ENCODE measurements at places on chromosomes 1 and 21.
A peak's percentile ranks its signal among the peaks of the same experiment; 100 is the strongest.

GRCh38 chr1:168365719-168366479 is 85.2 kb downstream of the TBX19 start:
- DNase-seq, result no peak

DNA sequence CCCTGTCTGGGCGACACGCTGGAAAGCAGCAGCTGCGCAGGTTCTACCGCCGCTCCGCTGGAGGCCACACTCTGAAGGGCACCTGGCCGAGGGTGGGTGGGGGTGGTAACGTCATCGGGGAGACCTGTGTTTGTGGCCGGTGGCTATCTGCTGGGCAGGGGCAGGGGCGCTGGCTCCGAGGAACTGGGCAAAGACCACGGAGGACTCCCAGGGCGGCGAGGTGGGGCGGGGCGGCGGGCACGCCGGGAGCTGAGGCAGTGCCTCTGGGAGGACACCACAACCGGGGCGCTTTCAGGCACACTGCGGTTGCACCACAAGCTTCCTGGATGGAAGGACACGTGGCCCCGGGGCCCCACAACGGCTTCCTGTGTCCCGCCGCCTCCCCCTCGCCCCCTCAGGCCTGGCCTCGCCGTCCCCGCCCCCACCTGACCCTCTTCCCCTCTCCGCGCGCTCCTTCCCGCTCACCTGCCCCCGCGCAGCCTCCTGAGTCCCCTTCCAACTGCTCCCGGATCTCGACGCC is 3.3 kb upstream of the DENND2D start:
- DNase-seq, result peak; percentile 90

DNA sequence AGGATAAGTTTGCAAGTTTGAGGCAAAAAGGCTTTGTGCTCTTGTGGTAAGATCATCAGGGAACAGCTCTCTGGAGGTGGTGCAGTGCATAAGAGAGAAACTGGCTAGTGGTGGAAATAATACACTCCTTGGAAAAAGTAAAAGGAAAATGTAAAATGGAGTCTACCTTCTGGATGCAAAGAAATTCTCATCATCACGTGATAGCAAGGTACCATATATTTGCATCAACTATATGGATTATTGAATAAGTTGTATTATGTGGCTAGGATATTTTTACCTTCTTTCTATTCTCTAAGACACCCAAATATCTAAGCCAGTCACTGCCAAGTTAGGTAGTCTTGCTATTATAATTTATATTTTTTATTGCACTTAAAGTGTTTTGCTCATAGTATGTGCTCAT is 14.0 kb upstream of the LRRC7 start:
- DNase-seq, result no peak

DNA sequence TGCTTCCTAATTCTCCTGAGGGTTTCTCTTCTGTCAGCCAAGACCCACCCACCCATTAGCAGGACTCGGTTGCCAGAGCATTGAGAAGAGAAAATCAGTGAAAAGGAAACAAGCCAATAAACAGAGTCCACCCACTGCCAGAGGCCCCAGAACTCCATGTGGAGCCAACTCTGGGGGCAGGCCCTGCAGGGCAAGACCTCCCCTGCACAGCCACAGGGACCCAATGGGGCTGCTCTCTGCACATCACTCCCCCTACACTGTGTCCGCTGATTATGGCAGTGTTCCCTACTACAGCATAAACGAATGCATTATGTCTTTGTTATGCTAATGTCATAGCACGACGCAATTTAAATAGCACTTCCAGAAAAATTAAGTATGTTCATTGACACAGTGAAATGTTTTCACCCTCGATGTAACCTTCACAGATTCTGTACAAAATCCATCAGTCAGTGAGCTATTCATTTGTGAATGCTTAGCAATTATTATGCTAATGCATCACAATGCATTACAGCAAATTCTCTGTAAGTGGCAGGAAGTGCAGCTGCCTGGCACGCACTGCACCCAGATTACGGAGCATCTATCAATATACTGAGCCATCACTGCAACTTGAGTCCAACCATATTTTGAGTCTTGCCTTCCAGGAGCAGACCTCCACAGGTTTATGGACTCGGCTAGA is 56.4 kb downstream of the GRIK3 start:
- DNase-seq, result no peak

DNA sequence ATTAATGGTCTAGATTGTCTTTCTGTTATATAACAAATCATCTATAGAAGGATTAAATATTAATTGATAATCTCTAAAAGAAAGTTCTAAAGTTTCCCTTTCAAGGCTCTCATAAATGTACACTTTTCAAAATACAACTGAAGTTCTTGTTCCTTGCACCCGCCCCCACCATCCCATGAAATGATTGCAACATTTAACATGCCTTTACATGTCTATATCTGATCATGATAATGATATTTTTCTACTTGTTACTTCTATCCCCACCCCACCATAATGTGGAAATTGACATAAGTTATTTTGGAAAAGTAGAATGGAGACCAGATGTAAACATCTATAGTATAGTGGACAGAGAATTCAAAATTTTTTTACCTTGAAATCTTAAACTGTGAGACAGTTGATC is 186.6 kb downstream of the NTNG1 start:
- DNase-seq, result no peak

- DNase-seq, result peak; percentile 14
Measured at GRCh38 chr1:14539953-14540563, 58.4 kb upstream of the KAZN start.

GRCh38 chr1:78369546-78369945 is 121.2 kb upstream of the PTGFR start:
- DNase-seq, result no peak

DNA sequence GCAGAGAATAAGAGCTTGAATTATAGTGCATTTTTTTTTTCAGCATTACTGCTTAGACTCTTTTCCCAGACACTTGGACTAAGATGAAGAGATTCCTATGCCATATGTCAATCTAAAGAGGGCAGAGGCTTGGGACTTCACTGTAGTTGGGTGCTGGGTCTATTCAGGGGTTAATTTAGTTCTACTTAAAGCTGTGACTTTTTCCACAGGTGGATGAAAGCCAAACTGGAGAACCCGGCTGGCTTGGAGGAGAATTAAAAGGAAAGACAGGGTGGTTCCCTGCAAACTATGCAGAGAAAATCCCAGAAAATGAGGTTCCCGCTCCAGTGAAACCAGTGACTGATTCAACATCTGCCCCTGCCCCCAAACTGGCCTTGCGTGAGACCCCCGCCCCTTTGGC is 104.8 kb downstream of the ATP5PO start:
- DNase-seq, result no peak

DNA sequence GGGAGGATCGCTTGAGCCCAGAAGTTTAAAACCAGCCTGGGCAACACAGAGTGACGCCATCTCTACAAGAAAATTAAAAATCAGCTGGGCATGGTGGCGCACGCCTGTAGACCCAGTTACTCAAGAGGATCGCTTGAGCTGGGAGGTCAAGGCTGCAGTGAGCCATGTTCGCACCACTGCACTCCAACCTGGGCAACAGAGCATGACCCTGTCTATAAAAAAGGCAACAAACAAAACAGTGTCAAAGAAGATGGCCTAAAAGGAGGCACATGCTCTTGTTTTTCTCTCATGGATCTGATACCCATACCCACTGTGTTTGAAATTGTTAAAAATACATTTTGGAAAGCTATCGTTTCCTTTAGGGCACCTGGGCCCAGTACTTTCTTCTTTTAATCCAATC is 191.7 kb downstream of the SLC45A1 start:
- no peak for DNase-seq

- DNase-seq, result no peak
Measured at GRCh38 chr1:203799971-203800370, 4.5 kb downstream of the ZBED6 start.

- DNase-seq, result no peak
Measured at GRCh38 chr1:20124456-20125057, 5.2 kb upstream of the PLA2G2D start.

GRCh38 chr1:154661110-154661509 is 53.1 kb upstream of the ADAR start:
- peak; percentile 5 for DNase-seq

GRCh38 chr1:82091265-82091664 is 290.5 kb downstream of the ADGRL2 start:
- no peak for DNase-seq

GRCh38 chr1:107867422-107867821 is 97.6 kb downstream of the VAV3 start:
- no peak for DNase-seq

GRCh38 chr1:60227601-60228000 is 154.0 kb upstream of the C1orf87 start:
- no peak for DNase-seq

- DNase-seq, result no peak
Measured at GRCh38 chr1:32878637-32879041, 7.7 kb upstream of the HPCA start.

DNA sequence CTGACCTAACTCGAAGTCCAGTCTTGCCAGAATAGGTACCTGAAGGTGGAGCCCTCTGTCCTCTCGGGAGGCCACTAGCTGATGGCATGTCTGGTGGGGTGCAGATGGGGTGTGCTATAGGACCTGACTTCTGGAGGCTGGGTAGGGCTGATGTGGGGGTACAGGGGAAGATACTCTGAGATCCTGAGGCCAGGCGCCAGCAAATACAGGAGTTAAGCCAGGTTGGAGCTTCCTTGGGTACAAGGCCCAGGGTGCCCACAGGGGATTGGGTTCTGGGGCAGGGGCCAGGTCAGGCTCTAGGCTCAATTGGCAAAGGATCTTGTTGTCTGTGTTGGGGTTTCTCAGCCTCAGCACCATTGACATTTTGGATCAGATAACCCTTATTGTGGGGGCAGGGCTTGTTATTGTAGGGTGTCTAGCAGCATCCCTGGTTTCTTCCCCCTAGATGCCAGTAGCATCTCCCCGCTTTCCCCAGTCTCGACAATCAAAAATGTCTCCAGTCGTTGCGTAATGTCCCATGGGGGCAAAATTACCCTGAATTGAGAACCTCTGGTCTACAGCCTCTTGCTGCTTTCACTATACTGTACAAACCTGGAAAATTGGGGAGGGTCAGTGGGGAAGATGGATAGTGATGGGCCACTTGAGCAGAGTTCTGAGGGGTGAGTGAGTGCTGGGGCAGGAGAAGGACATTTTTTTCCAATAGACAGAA is 9.2 kb downstream of the PTPRF start:
- DNase-seq, result no peak

DNA sequence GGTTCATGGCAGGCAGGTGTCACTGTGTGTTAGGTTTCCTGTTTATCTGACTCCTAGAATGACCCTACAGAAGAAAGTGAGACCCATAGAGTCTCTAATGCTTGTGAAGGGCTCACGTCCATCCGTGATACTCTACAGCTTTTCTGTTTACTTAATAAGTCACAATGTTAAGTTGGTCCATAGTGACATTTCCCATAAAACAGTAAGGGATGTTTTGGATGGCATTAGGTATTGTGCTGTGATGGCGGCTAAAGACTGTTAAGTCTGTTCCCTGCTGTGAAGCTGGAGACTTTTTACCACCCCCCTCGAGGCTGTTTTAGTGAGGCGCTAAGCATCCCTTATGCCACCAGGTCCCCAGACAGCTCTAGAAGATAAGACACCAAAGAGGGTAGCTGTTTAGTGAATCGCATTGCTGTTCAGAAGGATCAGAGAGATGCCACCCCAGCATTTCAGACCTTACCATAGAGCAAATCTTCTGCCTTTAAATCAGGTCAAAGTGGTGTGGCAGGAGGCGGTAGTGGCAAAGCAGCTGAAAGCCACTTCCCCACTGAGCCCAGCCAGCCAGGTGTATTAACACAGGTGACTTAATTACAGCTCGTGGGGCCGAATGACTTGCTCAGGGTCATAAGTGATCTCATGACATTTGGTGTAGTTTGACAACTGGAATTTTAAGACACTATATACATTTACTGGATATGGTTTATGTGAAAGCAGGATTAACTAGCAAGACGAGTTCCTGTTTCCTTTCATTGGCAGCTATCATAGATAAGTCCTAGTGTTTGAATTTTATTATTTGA is 25.0 kb downstream of the SLC37A1 start:
- no peak for DNase-seq

GRCh38 chr1:151156515-151156819 is at the start of gene TNFAIP8L2:
TNFAIP8L2 (plus strand) TSS chr1:151156649; CDS start chr1:151158698, 2,049 bp downstream.
- DNase-seq, result peak; percentile 56

DNA sequence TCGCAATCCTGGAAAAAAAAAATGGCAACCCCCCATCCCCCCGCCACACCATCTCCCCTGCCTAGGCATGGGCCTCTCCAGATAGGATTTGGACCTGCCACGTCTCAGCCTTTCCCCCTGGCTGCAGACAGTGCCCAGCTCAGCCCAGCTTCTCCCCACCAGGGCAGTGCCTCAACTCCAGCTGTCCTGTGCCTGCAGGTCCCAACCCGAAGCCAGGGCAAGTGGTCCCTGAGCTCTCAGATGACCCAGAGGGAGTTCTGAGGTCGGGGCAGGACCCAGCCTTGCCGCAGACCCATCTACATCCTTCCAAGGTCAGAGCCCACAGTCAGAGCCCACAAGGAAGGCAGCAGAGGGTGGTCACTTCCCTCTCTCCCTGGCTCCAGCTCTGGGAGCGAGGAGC is 86.7 kb upstream of the POU3F1 start:
- no peak for DNase-seq

DNA sequence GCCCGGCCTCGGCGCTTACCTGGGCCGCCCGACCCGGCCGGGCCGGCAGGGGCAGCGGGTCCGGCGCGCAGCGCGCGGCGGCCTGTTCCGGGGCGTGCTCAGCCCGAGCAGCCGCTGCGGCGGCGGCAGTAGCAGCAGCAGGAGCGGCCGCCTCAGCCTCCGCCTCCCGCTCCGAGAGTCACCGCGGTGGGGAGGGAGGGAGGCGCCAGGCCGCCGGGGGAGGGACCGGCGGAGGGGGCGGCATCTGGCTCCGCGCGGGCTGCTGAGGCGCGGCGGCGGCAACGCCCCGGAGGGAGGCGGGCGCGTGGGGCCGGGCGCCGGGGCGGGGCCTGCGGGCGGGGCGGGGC is at the start of gene CTNNBIP1:
TSS of gene CTNNBIP1 (minus strand) at position 194 of the 347 bp plus-strand sequence. CDS start 38,205 bp downstream, outside the sequence.
- DNase-seq, result no peak

DNA sequence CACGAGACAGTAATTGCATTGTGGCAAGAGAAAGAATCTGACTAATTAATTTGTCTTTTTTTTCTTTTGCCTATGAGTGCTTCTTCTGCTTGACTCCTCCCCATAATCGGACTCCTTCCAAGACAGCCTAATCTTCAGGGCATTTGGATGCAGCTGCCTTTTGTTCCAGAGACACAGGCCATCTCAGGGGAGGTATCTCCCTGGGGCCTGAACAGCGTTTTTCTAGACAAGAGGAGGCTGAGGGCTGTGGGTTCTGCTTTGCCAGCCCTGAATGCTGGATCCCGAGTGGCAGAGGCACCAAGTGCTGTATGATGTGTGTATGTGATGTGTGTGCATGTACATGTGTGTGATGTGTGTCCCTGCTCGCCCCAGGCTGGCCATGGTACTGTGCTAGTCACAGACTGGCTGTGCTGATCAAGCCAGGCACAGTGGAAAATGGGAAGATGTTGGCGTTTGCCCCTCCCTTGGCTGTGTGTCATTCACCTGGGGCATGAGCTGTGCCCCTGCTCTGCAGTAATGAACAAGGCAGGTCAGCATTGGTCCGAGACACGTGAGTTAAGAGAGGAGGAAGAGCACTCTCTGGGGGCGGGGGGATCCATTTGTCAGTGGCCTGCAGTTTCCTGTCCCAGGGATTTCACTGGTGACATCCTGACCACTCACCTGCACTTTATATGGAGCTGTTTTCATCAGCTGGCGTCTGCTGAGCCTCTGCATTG is 77.2 kb downstream of the ADARB1 start:
- no peak for DNase-seq
